ENCODE measurements at places on chromosomes 1 and 21.

GRCh38 chr1:15957221-15958095 lies 18.4 kb downstream of the ZBTB17 start:
- DNase-seq = no peak

DNA sequence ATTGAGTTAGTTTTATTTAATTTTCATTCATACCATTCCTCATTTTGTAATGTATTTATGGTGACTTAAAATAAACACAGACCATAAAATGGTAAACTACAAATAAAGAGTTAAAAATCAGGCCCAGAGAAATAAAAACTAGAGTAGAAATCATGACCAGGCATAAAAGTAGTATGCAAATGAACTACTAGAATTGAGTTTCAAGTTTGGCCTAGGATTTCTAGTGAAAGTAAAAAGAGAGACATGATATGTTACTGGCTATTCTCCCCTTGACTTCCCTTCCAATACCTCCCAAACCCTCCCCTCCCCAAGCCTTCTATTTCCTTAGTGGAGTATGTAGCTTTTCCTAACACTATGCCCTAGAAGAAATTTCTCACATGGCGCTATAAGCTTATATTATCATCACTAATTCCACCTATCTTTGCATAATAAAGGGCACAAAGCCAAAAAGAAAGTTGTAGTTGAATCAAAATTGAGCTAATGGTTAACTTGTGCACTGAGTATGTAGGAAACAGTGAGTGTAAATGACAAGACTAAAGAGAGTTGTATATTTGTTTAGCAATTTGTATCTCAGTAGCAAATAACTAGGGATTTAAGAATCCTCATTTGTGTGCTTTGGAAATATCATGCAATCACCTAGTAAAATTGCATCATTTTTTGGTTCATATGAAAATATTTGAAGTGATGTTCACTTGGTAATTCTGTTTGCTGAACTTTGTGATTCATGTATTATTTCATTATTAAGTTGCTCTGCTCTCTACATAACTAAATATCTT lies 29.7 kb upstream of the CDC14A start:
- DNase-seq = no peak

DNA sequence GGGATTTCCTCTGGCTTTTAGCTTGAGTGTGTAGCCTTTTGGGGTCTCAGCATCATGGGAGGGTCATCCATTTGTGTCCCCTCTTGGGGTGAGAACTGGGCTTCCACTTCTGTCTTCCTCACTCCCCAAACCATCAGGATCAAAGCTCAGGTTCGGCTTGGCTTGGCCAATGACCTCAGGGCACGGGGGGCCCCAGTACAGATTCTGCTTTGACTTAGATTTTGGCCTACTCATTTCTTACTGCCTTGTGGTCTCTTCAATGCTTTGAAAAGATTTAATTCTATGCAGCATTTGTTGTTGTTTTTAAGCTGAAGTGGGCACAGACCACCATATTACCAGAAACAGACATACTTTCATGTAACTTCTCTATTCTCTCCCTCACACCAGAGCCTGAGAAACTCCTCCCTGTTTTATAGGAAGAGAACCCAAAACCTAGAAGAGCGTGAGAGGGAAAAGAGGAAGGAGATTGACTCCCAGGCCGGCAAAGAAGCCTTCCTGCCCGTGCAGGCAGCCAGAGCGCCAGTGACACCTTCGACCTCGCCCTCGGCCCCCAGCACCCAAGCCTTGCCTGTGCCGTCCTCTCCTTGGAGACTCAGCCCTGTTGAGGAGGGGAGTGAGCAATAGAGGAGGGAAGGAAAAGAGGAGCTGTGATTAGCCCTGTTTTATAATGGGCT lies 1.9 kb upstream of the S100A3 start:
- DNase-seq = no peak

- no peak for DNase-seq
Measured at GRCh38 chr1:112245114-112245513, 150.9 kb upstream of the CTTNBP2NL start.

GRCh38 chr1:84776639-84777038 lies 86.4 kb upstream of the SSX2IP start:
- no peak for DNase-seq

DNA sequence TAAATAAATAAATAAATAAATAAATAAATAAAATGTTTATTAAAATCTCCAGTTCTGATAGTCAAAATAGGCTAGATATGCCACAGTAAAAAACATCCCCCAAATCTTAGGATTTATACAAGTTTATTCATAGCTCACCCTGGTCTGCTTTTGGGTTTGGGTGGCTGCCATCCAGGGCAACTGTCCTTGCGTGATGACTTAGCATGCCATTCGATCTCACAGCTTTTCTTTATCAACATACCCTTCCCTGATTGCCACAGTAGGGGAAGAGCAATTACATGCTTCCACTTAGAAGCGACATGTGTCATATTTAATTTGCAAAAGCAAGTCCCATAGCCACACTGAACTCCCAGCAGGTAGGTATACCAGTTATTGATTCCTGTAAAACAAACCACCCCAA lies 52.7 kb downstream of the TEX35 start:
- no peak for DNase-seq

- no peak for DNase-seq
Measured at GRCh38 chr1:43563876-43564539, 33.3 kb downstream of the PTPRF start.

GRCh38 chr21:46211786-46212720 lies 16.5 kb downstream of the LSS start:
- no peak for DNase-seq

DNA sequence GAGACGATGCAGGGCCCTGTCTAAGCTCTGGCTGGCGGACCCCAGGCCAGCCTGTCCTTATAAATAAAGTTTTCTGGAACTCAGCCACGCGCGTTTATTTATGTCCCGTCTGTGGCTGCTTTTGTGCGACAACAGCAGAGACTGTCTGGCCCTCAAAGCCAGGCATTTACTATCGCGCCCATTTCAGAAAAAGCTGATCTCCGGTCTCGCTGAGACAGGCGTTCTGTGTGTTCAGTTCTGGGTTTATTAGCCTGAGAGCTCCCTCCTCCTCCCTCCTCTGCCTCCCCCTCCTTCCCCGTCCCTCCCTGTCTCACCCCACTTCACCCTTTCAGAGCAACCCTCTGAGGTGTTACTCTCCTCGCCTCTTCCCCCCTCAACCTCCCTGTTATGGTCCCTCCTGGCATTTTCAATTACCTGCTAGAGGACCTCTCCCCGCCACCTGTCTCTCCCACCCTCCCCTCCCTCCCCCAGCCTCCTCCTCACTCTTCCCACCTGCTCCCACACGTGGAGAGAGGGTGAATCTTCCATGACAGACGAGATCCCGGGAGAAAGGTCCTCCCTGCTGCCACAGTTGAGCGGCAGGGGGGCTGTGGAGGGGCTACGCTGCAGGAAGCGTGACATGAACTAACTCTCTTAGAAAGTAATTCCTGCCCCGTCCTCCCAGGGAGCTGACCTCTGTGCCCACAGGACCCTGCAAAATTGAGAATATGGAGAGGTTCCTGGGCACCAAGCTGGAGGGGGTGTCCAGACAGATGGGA lies 59.9 kb downstream of the SPSB1 start:
- DNase-seq = no peak

- peak; percentile 94 for DNase-seq
Measured at GRCh38 chr1:211258756-211259637, at the start of gene RCOR3. TSS of gene RCOR3 (plus strand) at chr1:211259366. CDS start at chr1:211259561, 195 bp downstream.

GRCh38 chr1:25690396-25690956 lies 73.9 kb downstream of the MAN1C1 start:
- no peak for DNase-seq

DNA sequence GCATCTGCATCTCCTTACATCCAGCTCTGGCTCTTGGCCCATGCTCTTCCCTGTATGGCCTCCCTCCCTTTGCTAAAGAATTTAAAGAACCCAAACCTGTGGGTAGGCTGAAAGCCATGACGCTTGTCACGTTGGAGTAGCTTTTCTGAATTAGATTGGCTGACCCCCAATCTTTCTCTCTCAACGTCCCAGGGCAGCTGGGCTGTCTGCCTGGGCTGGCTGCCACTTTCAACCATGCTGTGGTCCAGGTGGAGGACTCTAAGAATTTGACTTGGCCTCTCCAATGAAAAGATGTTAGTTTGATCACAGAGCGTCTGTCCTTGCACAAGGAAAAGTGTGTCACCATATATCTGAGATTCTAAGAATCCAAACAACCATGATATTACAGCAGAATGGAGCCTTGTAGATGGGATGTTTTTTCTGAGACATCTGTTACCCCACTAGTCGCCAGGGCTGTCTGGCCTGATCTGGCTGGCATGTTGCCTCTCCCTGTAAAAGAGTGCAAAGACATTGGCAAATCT lies 6.5 kb upstream of the IGSF3 start:
- DNase-seq = no peak

DNA sequence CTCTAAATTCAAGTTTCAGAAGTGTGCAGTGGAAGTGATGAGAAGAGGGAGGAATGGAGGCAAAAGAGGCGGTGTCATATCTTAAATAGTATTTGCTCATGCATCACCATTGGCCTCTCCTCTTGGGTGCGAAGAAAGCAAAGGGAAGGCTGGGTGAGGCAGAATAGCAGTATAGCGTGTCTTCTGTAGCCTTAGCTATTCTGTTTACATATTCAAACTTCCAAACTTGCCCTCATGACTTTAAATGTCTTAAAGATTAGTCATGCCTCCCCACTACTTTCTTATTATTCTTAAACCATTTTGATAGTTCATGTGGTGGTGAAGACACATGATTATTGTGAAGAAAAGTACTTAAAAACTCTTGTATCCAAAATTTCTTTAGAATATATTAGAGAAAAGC lies 104.6 kb upstream of the TENT5C start:
- no peak for DNase-seq

- peak; percentile 36 for DNase-seq
Measured at GRCh38 chr1:40312238-40313205, 4.6 kb downstream of the COL9A2 start.

GRCh38 chr1:203443296-203443695 lies 32.3 kb upstream of the PRELP start:
- no peak for DNase-seq

GRCh38 chr1:113565621-113566020 lies 175.3 kb downstream of the MAGI3 start:
- no peak for DNase-seq

DNA sequence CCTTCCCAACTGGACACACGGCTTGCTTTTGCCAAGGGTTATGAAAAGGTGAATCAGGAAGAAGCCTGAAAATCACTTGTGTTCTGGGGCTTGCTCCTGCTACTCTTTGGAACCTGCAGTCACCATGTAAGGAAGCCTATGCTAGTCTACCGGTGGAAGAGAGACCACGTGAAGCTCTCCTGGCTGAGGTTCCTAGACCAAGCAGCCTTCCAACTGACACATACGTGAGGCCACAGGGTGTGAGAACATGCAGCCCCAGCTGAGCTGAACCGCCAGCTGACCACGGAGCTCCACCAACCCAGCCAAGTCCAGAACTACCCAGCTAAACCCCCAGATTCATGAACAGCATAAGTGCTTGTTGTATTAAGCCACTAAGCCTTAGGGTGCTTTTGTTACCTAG lies 72.8 kb upstream of the KRTAP19-8 start:
- DNase-seq = no peak

DNA sequence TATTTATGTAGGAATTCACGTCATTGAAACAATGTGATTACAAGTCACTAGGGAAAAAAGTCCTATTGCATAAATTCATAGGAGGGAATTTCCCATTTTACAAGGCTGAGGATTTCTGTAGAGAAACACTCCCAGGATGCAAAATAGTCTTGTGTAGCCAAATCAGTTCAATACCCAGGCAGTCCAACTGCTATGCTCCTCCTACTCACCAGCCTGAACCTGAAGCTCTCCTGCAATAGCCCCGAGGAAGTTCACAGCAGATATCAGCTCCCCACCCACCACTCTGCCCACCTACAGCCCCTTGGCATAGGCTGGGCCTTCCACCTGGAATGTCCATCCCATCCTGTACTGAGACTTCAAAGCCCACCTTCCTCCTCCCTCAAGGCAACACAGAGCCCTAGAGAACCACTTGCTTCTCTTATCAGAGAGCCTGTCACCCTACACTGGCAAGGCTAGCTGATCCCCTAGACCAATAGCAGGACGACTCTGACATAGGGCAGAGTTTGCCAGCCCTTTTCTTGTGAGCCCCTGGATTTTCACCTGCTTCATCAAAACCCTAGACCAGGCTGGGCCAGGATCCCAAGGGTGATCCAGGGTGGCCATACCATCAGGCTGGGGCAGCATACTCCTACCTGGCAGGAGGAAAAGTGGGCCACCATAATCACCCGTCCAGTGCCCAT lies 1.5 kb downstream of the LSS start:
- no peak for DNase-seq

Measured in CD4-positive, alpha-beta T cell (primary cell).